ENCODE measurements at places on chromosomes 5 and 9.

DNA sequence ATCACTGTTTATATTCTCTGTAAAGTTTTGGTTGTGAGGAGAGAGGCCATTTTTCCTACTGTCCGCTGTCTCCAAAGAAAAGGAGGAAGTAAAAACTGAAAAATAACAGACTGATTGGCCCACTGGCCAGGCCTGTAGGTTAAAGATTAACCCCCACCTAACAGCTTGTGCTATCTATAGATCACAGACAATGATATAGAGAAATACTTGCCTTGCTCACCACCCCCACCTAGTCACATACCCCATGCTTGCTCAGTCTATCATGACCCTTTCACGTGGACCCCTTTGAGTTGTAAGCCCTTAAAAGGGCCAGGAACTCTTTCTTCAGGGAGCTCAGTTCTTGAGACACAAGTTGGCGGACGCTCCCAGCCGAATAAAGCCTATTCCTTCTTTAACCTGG, 357.4 kb downstream of the PRDM9 start:
- no peak for DNase-seq

DNA sequence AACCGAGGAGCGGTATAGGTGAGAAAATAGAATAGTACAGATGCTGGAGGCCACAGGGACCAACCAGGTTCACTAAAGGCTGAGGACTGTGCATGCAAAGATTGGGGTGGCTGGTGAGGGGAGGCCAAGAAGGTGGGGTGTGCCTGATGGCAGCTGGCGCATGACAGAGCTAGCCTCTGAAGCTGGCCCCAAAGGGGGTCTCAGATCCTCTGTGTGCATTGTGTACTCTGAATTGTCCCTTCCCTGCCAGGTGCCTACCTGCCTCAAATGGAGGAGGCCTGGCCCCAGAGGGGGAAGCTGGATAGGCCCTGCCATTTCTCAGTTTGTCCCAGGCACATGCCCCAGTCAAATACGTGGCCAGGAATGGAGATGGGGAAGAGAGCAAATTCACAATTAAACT, 63.1 kb downstream of the CRB2 start:
- no peak for DNase-seq

DNA sequence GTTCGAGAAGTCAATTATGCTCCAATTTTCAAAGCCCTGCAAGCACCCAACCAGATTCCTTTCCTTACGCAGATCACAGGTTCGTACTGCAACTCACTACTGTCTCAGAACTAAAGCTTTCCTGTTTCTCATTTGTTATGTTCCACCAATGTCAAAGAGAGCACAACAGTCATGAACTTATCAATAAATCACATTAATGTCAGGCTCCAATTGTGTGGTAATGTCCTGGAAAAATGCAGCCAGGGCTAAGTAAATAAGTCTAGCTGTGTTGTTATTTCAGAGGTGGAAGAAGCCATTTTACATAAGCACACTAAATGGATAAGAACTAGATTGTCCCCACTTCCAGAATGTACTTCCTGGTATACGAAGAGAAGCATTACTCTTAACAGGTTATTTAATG, 488.6 kb upstream of the PTGER4 start:
- no peak for DNase-seq

DNA sequence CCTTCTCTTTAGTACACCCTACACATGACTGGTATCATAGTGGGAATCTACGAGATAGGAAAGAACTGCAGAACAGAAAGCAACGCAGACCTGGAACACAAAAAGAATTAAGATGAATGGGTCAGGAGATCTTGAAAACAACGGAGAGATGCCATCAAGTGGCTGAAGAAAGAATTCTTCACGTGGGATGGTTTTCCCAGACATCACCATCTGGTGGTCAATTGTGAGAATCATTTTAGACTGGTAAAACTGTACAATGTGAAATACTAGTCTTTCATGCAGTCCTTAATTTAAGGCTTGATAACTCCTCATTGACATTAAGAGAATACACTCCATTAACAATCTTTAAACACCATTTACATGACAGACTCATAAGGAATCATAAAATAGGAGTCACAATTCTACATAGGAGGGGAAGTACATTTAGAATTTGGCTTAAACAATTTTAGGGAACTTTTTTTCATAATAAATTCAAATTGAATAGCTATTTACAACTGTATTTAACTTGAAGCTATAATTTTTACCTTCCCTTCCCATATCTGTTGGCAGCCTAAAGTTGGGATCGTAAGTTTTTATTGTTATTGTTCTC, 128.4 kb upstream of the TRPM3 start:
- no peak for DNase-seq

GRCh38 chr5:6574111-6574510, 58.7 kb downstream of the NSUN2 start:
- no peak for DNase-seq

- DNase-seq = no peak
Observed at GRCh38 chr9:128552744-128553440, 505 bp downstream of the SPTAN1 start.

- DNase-seq = no peak
Observed at GRCh38 chr5:180156141-180156540, 52.9 kb downstream of the RASGEF1C start.

DNA sequence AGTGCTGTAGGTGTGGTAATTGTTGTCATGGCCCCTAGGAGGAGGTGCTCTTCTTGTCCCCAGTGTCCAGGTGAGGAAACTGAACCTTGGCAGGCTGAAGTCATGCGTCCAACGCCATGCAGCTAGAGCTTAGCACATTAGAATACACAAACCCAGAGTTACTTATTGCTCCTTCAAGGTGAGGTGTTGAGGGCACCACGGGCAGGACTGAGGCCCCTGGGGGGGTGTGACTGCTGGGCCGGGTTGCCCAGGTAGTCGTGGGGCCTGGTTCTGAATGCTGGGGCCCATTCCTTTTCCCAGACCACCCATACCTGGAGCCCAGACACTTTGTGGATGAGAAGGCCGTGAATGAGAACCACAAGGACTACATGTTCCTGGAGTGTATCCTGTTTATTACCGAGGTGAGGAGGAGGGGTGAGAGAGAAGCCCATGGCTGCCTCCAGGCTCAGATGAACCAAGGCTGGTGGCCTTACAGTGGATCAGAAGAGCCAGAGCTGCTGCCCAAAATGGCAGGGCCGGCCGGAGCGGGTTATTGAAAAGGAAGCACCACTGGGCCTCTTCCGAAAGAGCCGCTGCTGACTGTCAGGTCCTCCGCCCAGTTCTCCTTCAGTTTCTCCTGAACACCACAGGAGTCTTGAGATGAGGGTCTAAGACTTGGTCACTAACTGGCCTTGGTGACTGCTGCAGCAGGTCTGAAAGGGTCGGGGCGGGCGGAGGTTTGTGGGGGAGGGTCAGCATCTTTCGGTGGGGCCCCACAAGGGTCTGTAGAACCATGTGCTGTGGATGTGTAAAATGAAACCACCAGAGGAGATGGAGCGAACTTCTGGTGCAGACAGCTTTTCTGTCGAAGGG, 26.3 kb downstream of the PTPA start:
- no peak for DNase-seq

DNA sequence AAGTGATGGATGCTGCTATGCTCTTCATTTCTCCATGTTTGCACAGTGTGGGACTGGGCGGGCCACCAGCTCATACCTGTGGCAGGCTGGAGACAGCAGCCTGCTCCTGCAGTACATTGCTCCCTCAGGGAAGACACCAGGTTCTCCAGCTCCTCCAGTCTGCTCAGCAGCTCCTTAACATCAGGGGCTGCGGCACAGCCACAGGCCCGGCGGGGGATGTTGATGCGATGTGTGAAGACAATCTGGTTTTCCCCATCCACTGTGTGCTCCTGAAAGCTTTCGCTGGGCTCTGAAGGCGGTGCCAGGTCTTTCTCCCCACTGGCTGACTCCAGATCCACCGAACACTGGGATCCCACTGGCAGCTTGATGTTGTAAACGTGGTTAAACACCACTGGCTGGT, 27.5 kb downstream of the TNC start:
- DNase-seq = no peak

GRCh38 chr9:2418619-2419018, 203.0 kb upstream of the VLDLR start:
- peak; percentile 73 for DNase-seq

- no peak for DNase-seq
Observed at GRCh38 chr9:124769549-124770358, 1.4 kb downstream of the NR6A1 start.

- no peak for DNase-seq
Observed at GRCh38 chr5:107154593-107154992, 516.1 kb downstream of the EFNA5 start.

DNA sequence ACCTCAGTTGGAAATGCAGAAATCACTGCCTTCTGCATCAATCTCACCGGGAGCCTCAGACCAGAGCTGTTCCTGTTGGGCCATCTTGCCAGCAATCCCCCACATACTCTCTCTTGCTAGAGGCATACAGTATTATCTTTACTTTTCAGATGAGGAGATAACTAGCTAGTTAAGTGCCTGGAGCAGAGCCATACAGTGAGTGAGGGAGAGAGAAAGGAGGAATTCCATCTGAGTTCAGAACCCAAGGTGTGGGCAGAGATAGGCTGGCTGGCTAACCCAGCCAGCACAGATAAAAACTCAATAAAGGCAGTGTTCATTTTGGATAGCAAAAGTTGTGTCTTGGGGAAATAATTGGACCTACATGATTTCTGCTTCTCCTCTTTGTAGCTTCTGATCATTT, 268.0 kb upstream of the KIF2A start:
- no peak for DNase-seq

GRCh38 chr5:151212406-151212798, 11.5 kb downstream of the CCDC69 start:
- DNase-seq = no peak

DNA sequence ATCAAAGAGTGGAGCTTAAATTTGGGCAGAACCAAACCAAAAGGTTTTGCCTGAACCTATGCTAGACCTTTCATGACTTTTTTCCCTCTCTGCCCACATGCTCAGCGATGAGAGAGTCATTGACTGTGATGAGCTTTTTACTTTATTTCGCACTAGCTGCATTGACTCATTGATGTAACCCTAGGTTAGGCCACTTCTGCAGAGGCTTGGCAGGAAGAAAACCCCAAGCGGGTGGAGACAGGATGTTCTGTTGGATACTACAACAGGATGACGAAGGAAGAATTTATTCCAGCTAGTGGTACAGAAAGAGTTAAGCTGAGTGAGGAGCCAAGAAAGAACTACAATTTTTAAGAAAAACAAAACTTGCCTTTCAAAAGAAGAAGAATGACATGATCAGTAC, 18.4 kb downstream of the AGXT2 start:
- no peak for DNase-seq

GRCh38 chr5:4880304-4880741, 259.8 kb upstream of the ADAMTS16 start:
- no peak for DNase-seq
